ENCODE measurements at places on chromosomes 3 and 15.
A peak's percentile ranks its signal among the peaks of the same experiment; 100 is the strongest.

- no peak for DNase-seq
These were observed 28.3 kb upstream of the GALNT15 start for GRCh38 chr3:16146015-16146730.

DNA sequence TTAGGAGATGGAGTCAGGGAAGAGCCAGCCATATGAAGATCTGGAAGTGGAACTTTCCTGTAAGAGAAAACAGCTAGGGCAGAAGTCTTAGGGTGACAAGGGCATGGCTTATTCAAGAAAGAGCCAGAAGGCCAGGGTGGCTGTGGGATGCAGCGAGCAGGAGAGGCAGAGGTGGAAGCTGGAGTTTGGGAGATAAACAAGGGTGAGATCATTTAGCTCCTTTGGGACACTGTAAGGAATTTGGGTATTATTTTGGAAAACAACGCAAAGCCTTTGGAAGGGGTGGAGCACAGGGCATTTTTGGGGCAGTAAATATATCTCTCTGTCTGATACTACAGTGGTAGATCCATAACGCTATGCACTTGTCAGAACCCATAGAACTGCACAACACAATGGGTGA lies 5.0 kb upstream of the IL16 start:
- DNase-seq, result no peak

- peak; percentile 96 for DNase-seq
These were observed at the start of gene MESP2 for GRCh38 chr15:89776274-89777072. TSS of gene MESP2 (plus strand) at chr15:89776332. CDS start at chr15:89776358, 26 bp downstream.

GRCh38 chr15:70812827-70813364 lies 41.1 kb downstream of the LARP6 start:
- DNase-seq, result no peak

GRCh38 chr3:179301645-179302044 lies 21.2 kb upstream of the ZNF639 start:
- no peak for DNase-seq

DNA sequence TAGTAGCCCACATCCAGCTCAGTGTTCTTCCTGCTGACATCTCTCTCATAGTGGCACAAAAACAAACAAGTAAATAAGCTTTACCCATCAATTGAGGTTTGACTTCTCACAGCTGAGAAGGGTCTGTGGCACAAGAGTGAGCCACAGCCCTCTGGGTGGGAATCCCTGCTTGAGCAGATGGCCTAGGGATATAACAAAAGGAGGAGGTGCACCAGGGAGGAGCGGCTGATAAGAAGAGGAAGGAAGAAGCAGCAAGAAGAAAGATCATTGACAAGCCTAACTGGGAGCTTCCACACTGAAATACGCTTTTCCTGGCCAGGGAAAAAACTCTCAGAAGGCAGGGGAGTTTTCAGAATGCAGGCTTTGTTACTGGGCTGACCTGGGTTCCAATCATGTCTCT lies 279.8 kb downstream of the UACA start:
- DNase-seq, result no peak

Measured in neural progenitor cell (in vitro differentiated cells).